ENCODE measurements at places on chromosomes 5 and 9.

GRCh38 chr5:28400076-28400475 is 1361.7 kb upstream of the CDH9 start:
- no peak for DNase-seq

DNA sequence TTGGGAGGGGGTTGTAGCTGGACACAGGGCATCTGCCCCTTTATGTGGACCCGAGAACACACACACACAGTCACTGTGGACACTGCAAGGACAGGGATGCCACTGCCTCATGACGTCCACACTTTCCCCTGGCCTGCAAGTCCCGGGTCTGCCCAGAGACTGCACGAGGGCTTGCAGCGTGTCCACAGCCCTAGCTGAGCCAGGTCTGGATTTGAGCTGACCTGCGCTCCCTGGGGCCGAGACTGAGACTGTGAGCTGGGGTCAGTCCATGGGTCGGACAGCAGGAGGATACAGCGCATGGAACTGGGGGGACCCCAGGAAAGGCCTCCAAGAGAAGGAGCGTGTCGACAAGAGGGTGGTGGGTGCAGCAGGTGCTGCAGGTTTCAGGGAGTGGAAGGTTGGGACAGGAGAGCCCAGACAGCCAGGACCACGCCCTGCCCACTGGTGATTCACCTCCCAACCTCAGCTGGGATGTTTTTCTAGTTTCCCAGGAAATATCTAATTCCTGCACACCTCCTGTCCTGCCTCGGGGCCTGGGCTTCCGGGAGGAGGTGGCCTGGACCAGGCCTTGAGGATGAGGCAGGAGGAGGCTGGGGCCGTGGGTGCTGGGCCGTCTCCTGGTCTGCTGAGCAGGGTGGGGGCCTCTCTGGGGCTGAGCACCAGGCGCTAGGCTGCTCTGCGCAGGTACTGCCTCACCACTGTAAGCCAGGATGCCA is 806 bp upstream of the RNF224 start:
- no peak for DNase-seq

DNA sequence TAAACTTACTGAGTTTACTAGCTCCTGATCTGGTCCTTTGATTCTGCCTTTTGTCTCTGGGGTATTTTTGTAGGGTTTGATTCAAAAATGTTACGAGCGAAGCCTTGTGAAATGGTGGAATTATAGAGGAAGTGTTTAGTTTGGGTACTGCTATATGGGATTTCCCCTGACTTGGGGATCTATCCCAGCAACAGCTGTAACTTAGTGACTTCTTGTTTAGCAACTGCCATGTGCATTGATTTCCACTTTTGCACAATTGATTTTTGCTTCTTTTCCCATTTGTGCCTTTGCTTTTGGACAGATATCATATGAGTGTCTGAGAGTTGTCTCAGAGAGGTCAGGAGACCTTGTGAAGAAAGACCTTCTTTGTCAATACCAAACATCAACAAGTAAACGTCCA is 248.5 kb upstream of the DAP start:
- DNase-seq: no peak

GRCh38 chr9:131887680-131888079 is 147.8 kb upstream of the RAPGEF1 start:
- no peak for DNase-seq

- no peak for DNase-seq
These were observed 9.2 kb upstream of the GRHPR start for GRCh38 chr9:37413311-37413710.

- no peak for DNase-seq
These were observed 134.5 kb upstream of the SPEF2 start for GRCh38 chr5:35483191-35483590.

DNA sequence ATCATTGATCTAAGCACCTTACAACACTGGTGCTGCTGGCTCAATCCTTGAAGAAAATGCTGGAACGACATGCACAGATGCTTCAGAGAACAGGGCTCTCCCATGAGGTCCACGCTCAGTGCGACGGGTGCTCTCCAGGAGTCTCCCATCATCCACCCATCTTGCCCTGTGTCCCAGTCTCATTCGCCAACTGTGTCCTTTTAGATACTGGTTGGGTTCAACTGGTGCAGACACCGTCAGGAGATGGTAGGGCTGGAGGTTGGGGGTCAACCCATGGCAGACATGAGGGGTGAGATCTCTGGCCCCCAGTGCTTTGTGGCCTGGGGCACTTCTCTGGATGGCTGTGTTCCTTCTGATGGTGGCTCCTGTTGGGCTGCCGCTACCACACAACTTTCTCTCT is 1.6 kb upstream of the OBP2B start:
- DNase-seq: no peak

GRCh38 chr9:95055334-95055850 is 262.1 kb downstream of the FANCC start:
- DNase-seq: no peak

DNA sequence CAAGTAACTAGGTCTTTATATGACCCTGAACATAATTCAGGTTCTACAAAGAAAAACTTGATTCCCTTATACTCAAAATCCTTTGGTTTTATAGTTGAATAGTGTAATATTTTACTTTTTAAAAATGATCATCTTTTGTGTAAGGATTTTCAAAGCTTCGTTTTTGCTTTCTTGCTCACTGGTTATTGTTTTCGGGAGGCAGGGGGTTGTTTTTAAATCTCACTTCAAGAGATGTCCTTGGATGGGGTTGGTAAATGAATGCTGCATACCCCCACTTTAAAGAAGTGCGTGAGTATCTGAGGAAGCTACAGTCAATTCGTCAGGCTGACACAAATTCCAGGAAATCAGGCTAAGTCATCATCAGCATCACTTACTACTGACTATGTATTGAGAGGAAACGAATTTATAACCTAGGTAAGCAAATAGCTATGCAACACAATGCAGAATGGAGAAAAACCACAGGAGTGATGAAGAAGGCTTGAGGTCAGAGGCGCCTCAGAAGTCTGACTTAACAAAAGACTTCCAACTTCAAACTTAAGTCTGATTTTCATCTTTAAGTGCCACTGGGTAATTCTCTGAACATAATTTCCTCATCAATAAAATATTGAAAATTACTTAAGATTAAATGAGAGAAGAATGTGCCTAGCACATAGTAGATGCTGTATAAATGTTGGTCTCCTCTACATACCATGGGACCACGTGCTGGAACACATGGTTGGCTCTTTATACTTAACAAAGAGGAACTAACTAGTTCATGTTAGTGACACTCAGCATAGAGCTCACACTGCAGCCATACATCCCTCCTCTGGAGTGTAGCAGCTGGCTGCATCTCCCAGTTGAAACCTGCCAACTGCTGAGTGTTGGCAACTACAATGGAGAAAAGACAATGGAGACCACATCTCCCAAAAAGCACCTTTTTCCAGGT is 106.0 kb upstream of the KIF2A start:
- no peak for DNase-seq
